Effector memory CD4-positive, alpha-beta T cell (primary cell): ENCODE measurements at places on chromosomes 7 and 10.

GRCh38 chr7:38600741-38601140 lies 30.4 kb downstream of the AMPH start:
- DNase-seq, result no peak

GRCh38 chr10:17562614-17563013 lies 54.6 kb downstream of the HACD1 start:
- DNase-seq, result no peak

DNA sequence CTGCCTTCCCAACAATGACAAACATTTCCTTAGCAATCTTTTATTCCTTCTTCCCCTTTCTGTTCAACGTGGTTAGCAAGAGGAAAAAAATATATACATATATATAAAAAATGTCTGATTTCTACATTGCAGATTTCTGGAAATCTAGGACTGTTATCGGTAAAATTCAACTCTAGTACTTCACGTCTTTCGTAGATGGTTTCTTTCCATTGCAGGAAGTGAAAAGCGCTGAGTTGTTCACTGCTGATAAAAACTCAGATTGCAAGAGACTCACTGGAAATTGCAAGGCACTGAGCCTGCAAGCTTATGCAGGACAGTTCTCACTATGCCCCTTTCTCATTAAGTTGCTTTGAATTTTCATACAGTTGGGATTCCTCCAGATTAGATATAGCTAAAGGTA lies 23.9 kb downstream of the KIN start:
- no peak for DNase-seq

GRCh38 chr7:108251700-108252099 lies 121.5 kb upstream of the LAMB4 start:
- no peak for DNase-seq

- DNase-seq, result no peak
Observed at GRCh38 chr10:45155784-45156183, 155.1 kb downstream of the ZNF22 start.

- no peak for DNase-seq
Observed at GRCh38 chr10:72010234-72010973, 46.2 kb downstream of the CHST3 start.

- no peak for DNase-seq
Observed at GRCh38 chr7:5838761-5839500, 41.7 kb upstream of the OCM start.

- DNase-seq, result no peak
Observed at GRCh38 chr10:18875477-18875876, 173.1 kb upstream of the MALRD1 start.

- no peak for DNase-seq
Observed at GRCh38 chr10:44386546-44387052, 1.7 kb upstream of the CXCL12 start.
